SJSA1 (cell line): ENCODE measurements at places on chromosomes 13 and 19.

DNA sequence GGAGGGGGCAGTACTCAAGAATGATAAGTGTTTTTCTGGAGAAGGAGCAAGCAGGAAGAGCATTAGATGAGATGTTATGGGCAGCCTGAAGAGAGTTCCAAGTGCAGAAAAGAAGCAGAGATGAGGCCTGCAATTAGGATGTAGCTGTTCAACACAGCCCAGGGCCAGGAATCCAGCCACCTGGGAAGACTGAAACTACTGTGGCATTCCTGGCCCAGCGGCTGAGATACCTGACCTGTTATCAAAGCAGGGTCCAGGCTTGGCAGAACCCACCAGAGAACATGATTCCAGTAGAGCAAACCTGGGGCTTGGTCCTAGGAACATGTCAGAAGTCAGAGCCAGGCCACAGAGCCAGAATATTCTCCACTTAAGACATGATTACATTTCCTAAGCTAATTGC, 73.3 kb upstream of the LRCH1 start:
- no peak for DNase-seq

GRCh38 chr19:40191836-40192646, 815 bp downstream of the MAP3K10 start:
- peak; percentile 5 for DNase-seq

DNA sequence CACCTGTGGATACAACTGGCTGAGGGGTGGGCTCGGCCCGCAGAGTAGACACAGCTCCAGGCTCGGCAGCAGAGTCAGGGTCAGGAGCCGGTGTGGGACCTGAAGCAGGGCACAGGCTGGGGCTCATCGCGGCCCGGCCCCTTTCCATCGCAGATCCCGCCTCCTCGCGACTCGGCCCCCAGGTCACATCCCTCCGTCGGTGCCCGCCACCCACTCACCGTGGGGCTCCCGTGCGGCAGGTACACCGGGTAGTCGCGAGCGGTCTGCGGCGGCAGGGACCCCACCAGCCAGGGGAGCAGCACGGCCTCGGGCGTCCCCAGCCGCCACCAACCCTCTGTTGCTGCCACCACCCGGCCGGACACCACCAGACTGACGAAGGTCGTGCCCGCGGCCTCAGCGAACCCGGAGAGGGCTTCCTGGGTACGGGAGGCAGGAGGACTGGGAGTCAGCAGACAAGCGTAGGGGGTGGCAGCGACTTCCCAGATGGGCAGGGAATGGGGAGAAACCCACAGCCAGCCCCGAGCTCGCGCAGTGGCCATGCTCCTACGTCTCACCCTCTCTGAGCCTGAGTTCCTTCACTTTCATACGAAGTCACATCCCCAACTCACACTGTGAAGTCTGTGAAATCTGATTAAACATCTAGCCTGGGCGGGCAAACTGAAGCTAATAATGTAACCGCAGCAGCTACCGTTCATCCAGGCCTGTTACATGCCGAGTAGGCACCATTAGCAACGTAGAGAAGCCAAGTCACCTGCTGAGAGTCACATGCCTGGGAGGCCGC, 3.7 kb downstream of the FUZ start:
- peak; percentile 71 for DNase-seq

GRCh38 chr19:3365836-3366752, at the start of gene NFIC:
TSS of gene NFIC (plus strand) at chr19:3366583. CDS start at chr19:3366637, 54 bp downstream.
- DNase-seq, result peak; percentile 92

GRCh38 chr13:19927117-19927748, 31.3 kb upstream of the ZMYM2 start:
- peak; percentile 4 for DNase-seq

- peak; percentile 66 for DNase-seq
These were observed 471.4 kb downstream of the MYO16 start for GRCh38 chr13:109100705-109101304.

DNA sequence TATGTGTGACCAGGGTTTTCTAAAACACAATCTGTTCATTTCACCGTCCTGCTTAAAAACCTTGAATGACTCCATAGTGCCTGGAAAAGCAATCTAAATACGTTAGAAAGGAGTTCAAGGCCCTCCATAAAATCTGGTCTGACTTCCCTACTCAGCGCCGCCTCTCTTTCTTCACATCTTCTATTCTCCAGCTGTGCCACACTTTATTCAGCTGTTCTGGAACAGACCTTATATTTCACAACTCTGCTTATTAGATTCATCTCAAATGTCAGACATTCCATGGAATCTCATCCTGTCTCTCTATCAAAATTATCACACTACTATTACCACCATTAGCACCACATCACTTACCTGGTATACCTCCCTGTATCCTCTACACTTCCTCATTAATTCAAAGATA, 19.8 kb upstream of the SPART start:
- no peak for DNase-seq

- no peak for DNase-seq
These were observed 32.2 kb downstream of the CKM start for GRCh38 chr19:45290381-45290931.

- DNase-seq, result no peak
These were observed 399.1 kb upstream of the SPRY2 start for GRCh38 chr13:80740071-80740470.

DNA sequence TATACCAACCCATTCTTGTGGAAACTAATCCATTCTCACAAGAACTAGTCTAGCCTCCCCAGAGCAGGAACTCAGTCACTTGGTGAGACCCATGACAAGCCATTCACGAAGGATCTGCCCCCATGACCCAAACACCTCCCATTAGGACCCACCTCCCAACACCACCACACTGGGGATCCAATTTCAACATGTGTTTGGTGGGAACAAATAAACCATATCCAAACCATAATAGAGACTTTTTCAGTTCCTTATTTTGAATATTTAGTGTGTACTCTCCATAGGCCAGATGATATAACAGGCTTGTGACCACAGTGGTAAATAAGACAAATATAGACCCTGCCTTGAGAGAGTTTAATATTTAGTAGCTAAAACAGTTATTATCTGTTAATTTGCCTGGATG, 227.5 kb upstream of the SERP2 start:
- no peak for DNase-seq

GRCh38 chr19:6610934-6611852, 20.2 kb upstream of the CD70 start:
- DNase-seq, result no peak

- DNase-seq, result no peak
These were observed 36.5 kb downstream of the KL start for GRCh38 chr13:33052506-33053280.

- no peak for DNase-seq
These were observed 2590.1 kb downstream of the PCDH9 start for GRCh38 chr13:64640002-64640401.
